Stimulated activated CD4-positive, alpha-beta T cell treated with anti-CD3 and anti-CD28 coated beads, Interleukin-12 subunit alpha, Interleukin-12 subunit beta, amount 100 ng/mL, for 4 hours (primary cell): ENCODE measurements at places on chromosomes 7 and 10.

GRCh38 chr10:82091413-82091812 is 216.4 kb downstream of the NRG3 start:
- no peak for DNase-seq

DNA sequence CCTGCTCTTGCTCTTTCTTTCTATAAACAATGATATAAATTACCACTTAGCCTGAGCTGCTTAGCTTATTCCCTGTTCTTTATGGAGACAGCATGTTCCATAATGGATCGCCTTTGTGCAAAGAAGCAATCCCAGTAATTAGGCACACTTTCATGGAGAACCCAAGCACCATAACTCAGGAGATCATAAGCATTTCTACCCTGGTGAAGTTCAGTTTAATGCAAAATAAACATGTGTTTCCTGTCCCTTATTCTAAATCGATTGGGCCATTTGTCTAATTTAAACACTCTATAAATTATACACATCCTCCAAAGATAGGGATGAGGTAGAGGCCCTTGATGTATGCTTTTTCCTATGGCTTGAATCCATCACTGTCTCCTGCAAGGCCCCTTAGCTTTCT is 75.8 kb upstream of the TMEM72 start:
- DNase-seq, result no peak

DNA sequence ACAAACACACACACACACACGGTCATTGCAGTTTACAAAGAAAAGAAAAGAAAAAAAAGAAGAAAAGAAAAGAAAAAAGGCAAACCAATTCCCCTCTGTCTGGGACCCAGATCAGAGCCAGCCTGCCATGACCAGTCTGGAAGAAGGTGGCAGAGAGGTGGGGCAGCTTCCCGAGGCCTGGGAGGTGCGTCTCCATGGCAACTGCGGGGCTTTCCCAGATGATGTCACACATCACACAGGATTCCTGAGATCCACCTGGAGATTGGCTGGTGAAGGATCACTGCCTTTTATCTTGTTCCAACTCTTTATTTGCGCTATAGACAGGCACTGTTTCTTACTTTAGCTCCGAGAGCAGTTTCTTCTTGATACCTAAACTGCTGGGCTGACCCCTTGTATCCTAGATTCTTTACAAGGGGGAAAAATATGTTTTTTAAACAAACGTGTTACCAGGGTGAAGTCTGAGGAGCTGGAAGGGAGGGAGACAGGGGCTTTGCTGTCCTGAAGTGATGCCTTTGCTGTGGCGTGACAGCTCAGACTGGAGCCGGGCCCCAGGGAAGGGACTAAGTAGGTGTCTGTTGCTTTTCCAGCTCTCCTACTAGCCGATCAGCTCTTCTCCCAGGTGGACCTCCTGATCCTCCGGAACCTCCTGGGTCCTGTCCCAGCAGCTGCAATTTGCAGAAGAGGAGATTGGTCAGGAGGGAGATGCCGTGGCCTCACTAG is 298.5 kb downstream of the KLF6 start:
- no peak for DNase-seq

- DNase-seq, result no peak
These were observed 358.8 kb downstream of the SUGCT start for GRCh38 chr7:40493609-40494051.

- DNase-seq, result no peak
These were observed 121.2 kb upstream of the TARP start for GRCh38 chr7:38394660-38395059.

DNA sequence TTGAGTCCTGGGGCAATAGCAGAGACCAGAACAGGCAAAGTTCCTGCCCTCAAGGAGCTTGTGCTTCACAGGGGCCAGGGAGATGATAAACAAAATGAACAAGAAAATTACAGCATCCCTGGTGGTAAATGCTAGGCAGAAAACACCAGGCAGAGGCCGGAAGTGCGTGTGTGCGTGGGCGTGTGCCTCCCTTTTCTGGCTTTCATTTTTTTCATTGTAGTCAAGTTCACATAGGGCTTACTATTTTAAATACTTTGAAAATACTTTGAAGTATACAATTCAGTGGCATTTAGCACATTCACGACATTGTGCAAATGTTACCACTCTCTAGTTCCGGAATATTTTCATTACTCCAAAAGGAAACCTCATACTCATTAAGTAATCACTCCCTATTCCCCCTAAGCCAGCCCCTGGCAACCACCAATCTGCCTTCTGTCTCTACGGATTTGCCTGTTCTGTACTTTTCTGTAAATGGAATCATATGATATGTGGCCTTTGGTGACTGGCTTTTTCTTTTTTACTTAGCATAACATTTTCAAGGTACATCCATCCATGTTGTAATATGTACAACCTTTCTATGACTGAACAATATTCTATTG is 88.1 kb upstream of the PDCD4 start:
- DNase-seq, result peak; percentile 67

DNA sequence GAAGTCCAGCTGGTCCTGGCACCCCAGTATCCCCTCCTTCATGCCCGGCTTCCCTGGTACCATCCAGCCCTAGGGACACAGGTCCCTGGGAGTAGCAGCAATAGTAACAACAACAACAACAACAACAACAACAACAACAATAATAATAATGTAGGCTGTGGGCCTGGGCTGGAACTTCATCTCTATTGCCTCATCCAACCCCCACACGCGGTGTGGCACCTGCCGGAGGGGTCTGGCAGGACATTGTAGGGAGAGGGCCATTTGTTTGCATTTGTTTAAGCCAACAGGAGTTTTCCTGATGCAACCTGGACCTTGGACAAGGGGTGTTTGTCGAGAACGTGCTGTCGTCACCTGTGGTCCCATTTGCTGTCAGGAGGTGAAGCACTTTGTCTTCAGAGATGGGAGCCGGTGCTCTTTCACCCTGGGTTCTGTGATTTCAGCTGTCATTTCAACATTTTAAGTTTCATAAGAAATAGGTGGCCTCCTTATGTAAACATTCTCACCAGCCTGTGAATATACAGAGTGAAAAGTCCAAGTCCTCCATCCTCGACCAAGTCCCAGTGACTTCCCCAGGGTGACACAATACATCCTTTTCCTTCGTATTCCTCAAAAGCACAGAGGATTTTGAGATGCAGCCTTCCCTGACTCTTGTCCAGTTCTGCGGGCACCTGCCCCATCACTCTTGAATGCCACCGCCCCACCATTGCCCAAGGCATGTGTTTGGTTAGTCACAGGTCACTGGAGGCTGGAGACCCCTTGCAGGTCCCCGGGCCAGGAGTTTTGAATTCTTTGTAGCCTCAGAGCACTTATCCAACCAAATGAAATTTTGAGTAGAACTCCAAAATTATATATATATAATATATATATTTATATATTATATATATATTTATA is 9.2 kb downstream of the LHPP start:
- DNase-seq, result no peak

DNA sequence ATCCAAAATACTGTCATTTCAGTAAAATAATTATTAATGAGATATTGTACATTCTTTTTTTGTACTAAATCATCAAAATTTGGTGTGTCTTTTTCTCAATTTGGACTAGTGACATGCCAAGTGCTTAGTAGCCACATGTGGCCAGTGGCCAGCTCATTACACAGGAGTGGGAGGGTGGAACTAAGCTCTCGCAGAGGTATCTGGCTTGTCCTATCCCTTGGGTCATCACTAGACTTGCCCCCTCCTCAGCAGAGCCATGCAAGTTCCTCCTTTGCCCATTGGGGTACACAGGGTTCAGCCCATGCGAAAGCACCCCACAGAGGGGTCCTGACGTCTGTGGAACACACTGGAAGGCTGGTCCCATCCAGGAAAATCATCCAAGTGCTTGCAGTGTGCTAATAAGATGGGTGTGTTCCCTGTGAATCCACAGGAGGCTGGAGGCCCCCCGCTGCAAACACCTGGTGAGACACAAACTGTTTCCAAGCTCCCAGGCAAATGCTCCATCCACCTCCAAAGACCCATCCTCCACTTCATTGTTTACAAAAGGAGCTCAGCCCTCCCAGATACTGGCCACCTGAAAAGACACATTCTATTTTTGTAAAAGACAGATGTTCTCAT is 1.3 kb downstream of the ARHGAP22 start:
- no peak for DNase-seq

DNA sequence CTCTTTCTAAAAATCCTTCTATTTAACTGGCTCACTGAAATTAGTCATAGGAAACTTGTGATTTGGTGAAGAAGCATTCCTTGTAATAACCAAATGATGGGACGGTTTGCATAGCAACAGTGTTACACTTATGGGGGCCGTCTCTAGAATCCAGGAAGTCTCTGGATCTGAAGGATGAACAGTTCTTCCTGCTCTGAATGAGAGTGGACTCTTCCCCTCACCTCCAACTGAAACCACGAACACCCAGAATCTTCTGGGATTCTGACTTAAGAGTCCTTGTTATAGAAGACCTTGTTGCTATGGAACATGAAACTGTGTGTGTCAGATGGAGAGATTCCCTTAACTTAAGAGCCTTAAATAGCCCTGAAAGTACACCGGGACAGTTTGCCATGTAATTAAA is 23.2 kb downstream of the NOLC1 start:
- no peak for DNase-seq

DNA sequence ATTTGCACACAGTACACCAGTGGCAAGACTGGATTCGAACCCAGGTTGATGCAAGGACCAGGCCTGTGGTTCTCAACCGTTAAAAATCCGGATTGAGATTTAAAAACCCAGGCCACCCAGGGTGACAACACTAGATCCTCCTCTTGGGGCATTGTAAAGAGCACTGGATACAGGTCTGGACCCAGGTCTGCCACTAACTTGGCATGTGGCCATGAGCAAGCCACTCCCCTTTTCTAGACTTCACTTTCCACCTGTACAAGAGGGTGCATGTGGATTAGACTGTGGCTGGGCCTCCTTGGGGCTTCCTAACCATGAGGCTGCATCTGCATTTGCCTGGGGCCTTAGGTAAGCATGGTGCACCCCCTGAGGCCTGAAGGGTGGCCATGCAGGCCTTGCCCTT is 21.7 kb upstream of the SLC29A3 start:
- DNase-seq, result no peak

- DNase-seq, result no peak
These were observed 6.0 kb downstream of the PLAU start for GRCh38 chr10:73916761-73917470.

DNA sequence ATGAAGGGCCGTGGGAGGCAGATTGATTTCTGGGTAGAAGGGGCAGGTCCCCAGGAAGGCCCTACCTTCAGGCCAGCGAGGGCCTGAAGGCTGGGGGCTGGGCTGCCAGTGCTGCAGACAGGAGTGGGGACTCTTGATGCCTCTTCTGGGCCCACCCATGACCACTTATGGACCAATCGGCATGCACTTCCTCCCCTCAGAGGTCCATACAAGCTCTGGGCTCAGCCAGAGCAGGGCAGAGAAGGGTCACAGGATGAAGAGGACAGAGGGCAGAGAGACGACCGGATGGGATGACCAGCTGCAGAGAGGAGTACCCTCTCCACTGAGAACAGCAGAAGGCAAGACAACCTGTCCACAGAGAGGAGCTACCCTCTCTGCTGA is 120.1 kb downstream of the DYNC2I1 start:
- DNase-seq, result no peak
